ENCODE measurements at places on chromosomes 12 and 14.

- H3K27ac ChIP-seq, result no peak overlapping the region
- no peaks in the 10 kb centered on the region for H3K4me1 ChIP-seq
- no peak for DNase-seq
- H3K27me3 ChIP-seq, result no peaks in the 10 kb centered on the region
These were observed 10.1 kb upstream of the FBXO33 start for GRCh38 chr14:39442293-39442692.

DNA sequence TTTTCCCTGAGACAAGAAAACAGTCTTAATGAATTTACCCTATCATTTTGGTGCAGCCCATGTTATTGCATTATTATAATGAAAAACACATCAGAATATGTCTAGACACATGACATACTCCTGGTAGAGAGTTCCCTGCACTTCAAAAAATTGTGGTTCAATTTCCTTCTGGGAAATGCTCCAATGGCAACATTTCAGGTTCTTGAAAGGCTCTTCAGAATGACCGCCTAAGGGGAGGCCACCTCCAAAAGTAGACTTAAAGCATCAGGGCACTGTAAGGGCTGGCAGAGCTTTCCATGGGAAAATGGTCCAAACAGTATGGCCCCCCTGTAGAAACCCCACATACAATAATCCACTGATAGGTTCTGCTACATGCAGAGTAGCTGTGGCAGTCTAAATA is 110.7 kb downstream of the SLC25A21 start:
- no peak overlapping the region for H3K27ac ChIP-seq
- H3K36me3 ChIP-seq, result no peaks in the 10 kb centered on the region
- H3K4me1 ChIP-seq, result no peaks in the 10 kb centered on the region

DNA sequence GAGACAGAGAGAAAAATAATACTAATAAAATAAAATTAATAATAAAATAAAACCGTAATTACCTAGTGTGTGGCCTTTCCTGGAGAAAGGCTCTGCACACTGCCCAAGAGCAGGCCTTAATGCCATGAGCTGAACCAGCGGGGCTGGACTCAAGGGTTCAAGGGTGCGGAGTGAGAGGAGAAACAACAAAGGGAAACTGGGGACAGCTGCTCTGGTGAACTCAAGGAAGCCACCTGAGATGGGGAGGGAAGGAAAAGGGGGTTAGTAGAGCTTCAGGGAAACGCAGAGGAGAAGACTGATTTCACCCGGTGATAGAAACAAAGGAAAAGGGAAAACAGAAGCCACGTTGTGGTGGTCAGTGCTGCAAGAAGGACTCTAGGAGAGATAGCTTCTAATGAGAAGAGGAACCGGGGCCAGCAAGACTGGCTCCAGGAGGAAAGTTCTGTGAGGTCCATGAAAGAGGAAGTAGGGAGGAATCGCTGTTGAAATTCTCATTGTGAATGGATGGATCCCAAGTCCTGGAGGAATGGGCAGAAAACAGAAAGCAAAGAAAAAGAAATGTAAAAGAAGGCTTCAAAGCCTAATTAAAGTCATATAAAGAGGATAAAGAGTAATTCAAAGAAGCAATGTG is 48.3 kb upstream of the BCL2L14 start:
- H3K36me3 ChIP-seq, result no peaks in the 10 kb centered on the region
- H3K4me1 ChIP-seq, result no peaks in the 10 kb centered on the region
- H3K4me3 ChIP-seq, result no peak overlapping the region
- H3K27ac ChIP-seq, result no peak overlapping the region
- no peak for DNase-seq

GRCh38 chr12:62516927-62517326 is 50.3 kb downstream of the MON2 start:
- no peak overlapping the region for H3K4me3 ChIP-seq
- no peaks in the 10 kb centered on the region for H3K36me3 ChIP-seq
- no peaks in the 10 kb centered on the region for H3K4me1 ChIP-seq
- DNase-seq, result no peak
- no peak overlapping the region for H3K27ac ChIP-seq

DNA sequence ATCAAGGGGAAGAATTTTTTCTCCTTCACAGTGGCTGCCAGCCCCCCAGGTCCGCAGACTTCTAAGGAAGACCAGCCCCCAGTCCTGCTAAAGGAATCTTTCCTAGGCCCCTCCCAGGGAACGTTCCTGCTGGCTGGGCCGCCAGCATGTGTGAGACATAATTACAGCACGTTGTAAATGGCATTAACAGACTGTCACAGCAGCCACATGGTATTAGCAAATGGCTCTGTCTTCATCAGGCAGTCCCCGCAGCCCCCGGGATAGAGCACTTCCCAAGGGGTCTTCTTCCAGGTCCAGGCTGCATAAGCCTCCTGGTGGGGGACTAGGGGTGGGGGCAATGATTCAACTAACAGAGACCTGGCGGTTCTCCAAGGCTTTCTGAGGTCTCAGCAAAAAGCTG is 34.9 kb upstream of the FAM222A start:
- no peak overlapping the region for H3K4me3 ChIP-seq
- H3K36me3 ChIP-seq, result no peaks in the 10 kb centered on the region
- H3K4me1 ChIP-seq, result peaks cover 2% of the 10 kb centered on the region
- H3K27me3 ChIP-seq, result no peaks in the 10 kb centered on the region

GRCh38 chr12:49863946-49864797 is 21.3 kb upstream of the BCDIN3D start:
- DNase-seq, result no peak
- no peak overlapping the region for H3K27ac ChIP-seq
- no peaks in the 10 kb centered on the region for H3K27me3 ChIP-seq
- H3K4me3 ChIP-seq, result no peak overlapping the region
- no peaks in the 10 kb centered on the region for H3K4me1 ChIP-seq

DNA sequence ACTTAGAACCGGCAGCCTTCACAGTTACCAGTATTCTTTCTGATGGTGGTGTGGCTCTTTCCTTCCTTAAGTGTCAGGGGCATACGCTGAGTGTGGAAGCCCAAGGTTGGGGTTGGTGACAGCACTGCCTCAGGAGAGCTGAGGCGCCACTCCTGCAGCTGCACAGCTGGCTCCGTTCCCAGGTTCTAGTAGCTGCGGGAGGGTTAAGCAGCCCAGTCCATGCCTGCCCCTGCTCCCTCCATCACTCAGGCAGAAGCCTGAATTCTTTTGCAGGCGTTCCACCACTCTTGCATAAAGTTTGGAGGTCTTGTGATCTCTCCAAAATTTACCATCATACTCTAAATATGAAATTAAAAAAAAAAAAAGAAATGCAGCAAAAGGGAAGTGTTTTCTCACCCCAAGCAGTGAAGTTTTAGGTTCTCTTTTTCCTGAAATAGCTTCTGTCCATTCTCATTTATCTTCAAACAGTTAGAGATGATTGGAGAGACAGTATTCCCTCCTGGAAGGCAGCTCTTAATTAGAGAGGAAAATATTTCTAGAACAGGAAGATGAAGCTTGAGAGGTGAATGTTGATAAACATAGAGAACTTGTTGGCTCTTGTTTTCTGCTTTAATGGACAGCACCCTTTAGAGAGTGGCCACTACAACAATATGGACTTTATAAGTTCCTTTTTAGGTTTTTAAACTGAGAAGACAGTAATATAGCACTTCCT is 136.1 kb downstream of the FGD4 start:
- DNase-seq, result no peak
- no peak overlapping the region for H3K27ac ChIP-seq
- H3K4me3 ChIP-seq, result no peak overlapping the region
- no peaks in the 10 kb centered on the region for H3K27me3 ChIP-seq
- no peaks in the 10 kb centered on the region for H3K36me3 ChIP-seq

DNA sequence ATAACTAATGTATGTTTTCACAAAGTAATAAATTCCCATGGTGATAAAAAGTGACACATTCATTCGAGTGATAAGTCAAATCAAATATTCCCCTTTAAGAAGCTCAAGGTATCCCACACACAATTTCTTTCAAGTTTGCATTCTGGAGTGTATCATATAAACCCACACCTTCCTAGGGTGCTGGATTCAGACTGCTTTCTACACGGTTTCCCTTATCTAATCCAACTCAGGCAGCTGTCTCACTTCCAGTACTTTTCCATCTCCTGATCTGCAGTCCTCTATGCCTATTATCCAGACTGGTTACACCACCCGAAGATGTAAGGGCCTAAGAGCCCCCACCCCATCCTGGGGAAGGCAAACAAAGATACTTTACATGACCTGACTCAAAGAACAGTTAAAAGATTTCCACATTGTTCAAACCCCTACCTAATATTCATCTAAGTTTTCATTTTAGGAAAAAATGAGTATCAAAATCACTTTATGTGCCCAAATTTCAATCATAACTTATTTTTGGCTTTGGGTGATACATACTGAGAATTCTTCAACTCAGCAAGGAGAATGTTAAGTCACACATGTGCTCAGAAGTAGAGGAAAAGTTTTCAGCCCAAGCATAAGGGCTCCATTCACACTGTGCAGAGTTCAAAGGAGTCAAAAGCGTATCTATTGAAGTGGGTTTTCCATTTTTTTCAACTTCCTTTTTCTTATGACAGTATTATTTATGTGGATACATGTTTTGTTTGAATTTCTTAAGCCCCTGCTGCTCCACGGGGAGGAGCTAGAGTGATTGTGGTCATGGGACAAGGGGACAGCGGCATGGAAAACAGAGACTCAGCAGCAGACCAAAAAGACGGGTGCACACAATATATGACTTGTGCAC is 41.8 kb downstream of the CORO1C start:
- peaks cover 9% of the 10 kb centered on the region for H3K4me1 ChIP-seq
- H3K36me3 ChIP-seq, result 0 out of 2 replicates have a peak, but pooled peaks cover 2% of the 10 kb centered on the region
- no peaks in the 10 kb centered on the region for H3K27me3 ChIP-seq
- H3K4me3 ChIP-seq, result no peak overlapping the region
- H3K27ac ChIP-seq, result no peak overlapping the region

DNA sequence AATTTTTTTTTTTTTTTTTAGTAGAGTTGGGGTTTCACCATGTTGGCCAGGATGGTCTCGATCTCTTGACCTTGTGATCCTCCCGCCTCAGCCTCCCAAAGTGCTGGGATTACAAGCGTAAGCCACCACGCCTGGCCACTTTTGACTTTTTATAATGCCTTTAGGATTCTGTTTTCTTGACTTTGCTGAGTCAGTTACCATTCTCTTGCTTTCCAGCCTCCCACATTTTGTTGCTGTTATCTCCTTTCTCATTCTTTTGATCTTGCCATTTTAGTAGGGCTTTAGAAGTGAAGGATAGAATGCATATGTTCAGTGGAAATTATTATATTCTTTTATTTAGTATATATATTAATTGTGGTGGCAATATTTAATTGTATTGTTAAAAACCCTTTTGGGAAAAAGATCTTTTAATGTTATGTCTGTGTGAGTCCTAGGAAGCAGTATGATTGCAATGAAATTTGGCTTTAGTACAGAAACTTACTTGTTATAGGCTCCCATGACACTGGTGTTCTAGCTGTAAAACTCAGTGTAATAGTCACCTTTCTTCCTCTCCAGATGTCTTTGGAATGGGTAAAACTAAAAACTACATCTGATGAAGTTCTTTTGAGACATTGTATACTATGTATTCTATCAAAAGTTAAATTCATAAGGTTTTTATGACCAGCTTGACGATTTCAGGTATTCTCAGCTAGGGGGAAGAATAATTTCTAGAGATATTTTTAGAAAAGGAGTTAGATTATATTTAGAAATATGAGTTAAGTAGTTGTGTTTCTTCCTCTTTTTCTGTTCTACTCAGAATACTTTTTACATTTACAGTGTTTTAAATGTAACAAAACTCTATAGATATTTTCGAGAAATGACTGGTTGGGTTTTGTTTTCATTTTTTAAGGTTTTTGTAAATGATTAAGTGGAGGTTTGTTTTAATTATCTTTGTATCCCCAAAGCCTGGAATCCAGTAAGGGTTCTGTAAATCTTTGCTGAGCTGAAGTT is 74.7 kb downstream of the APAF1 start:
- no peak overlapping the region for H3K4me3 ChIP-seq
- H3K36me3 ChIP-seq, result no peaks in the 10 kb centered on the region
- no peak for DNase-seq
- no peak overlapping the region for H3K27ac ChIP-seq
- H3K4me1 ChIP-seq, result no peaks in the 10 kb centered on the region
- no peaks in the 10 kb centered on the region for H3K27me3 ChIP-seq

DNA sequence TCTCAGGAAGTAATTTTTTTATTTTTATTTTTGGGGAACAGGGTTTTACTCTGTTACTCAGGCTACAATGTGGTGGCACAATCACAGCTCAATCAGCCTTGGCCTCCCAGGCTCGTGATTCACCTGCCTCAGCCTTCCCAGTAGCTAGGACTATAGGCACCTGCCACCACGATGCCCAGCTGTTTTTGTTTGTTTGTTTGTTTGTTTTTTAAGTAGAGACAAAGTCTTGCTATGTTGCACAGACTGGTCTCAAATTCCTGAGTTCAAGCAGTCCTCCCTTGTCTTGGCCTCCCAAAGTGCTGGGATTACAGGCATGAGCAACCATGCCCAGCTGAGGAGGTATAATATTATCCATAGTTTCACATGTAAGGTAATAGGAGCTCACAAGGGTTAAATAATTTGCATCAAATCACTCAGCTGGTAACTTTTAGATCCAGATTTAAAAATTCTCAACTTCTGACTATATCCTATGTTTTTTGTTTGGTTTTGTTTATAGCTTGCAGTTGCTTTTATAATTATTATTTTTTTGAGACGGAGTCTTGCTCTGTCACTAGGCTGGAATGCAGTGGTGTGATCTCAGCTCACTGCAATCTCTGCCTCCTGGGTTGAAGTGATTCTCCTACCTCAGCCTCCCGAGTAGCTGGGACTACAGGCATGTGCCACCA is 629.3 kb downstream of the DIO2 start:
- H3K4me3 ChIP-seq, result no peak overlapping the region
- no peak overlapping the region for H3K27ac ChIP-seq
- H3K36me3 ChIP-seq, result no peaks in the 10 kb centered on the region

DNA sequence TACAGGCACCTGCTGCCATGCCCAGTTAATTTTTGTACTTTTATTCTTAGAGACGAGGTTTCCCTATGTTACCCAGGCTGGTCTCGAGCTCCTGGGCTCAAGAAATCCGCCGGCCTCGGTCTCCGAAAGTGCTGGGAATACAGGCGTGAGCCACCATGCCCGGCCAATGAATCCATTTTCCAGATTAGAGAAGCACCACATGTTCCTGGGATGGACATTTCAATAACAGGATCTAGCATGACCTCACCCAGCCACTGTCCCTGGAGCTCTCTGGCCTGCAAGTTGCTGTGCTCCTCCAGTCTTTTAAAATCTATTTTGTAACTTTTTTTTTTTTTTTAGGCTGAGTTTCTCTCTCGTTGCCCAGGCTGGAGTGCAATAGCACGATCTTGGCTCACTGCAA is 2.2 kb downstream of the GPR132 start:
- H3K4me1 ChIP-seq, result 0 out of 2 replicates have a peak, but pooled peaks cover 4% of the 10 kb centered on the region
- no peaks in the 10 kb centered on the region for H3K27me3 ChIP-seq
- no peak overlapping the region for H3K4me3 ChIP-seq

DNA sequence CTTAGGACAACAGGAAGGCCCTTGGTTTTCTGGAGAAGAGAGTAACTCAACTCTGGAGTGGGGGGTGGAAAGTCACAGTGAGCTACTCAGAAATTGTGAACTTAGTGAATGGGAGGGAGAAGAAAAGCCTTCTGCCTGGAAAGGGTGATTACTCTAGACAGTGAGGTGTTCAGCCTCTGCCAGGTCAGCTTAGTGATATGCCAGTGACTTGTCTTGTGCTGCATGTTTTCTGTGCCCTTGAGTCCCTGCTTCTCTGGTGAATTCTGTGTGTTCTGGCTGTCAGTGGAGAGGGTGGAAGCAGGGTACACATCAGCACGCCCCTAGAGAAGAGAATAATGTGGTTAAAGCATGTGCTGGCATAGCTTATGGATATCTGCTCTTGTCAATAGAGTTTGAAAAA is 13.4 kb downstream of the ATP23 start:
- no peak overlapping the region for H3K4me3 ChIP-seq
- no peaks in the 10 kb centered on the region for H3K4me1 ChIP-seq
- no peak for DNase-seq
- H3K27ac ChIP-seq, result no peak overlapping the region
- H3K27me3 ChIP-seq, result no peaks in the 10 kb centered on the region
- 0 out of 2 replicates have a peak, but pooled peaks cover 5% of the 10 kb centered on the region for H3K36me3 ChIP-seq
